ENCODE measurements at places on chromosomes 5 and 9.

GRCh38 chr5:179954434-179954833 is 46.7 kb upstream of the TBC1D9B start:
- DNase-seq, result no peak

- DNase-seq, result no peak
Observed at GRCh38 chr9:13266167-13266566, 13.3 kb downstream of the MPDZ start.

GRCh38 chr5:55518831-55519390 is 15.9 kb downstream of the PLPP1 start:
- DNase-seq, result no peak

- no peak for DNase-seq
Observed at GRCh38 chr9:83544002-83544698, 5.9 kb upstream of the FRMD3 start.

DNA sequence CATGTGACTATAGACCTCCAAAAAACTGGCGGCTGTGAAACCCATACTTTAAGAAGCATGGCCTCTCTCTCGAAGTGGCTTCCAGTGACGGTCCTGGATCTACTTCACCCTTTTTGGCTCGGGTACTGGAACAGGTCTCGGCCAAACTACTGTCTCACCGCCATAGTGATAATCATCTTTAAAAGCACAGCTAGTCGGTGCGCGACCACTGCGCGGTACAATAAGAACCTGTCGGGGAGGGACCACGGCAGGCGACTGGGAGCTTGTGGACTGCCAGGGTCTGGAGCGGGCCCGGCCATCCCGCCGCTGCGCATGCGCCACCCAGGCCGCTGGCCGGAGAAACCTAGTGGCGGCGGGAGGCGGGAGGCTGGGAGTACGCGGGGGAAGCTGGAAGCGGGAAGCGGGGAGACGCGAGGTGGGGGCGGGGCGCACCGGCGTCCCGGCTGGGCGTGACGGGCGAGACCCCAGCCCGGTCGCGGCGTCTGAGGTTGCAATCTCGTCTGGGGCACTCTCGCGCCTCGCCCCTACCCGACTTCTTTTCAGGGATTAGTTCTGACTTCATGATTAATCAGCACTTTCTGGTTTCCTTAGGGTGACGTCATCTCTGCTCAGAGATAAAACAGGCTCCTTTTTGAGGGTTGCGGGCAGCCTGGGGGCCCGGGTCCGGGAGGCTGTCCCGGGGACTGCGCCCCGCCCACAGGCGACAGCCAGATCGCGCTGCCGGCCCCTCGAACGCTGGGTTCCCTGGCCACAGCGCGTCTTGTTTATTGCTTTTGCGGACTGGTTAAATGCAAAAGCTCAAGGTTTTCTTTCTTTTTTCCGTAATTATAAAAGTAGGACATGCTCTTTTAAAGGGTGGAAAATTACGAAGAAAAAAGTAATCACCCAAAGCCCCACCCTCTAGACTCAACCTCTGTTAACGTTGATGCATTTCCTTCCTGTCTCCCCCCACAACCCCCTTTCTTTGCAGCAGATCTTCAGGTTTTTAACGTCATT is 266.8 kb downstream of the CWC27 start:
- peak; percentile 58 for DNase-seq

- DNase-seq, result peak; percentile 76
Observed at GRCh38 chr5:134100283-134101091, 14.0 kb upstream of the TCF7 start.

DNA sequence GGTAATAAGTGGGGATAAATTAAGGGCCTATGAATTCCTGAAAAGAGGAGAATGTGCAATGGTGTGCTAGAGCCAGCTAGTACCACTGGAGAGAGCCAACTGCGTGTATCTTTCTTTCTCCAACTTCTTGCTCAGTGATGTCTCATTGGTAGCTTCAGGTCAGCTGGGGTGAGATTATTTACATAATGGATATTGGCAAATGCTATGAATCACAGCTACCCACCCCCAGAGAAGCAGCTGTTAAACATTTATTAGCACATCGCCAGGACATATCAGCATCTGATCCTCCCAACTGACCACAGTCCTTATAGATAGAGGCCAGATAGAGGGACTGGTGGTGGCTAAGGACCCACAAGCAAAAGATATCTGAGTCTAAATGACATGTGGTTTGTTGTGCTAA is 421.3 kb downstream of the ACTL7B start:
- DNase-seq, result no peak

DNA sequence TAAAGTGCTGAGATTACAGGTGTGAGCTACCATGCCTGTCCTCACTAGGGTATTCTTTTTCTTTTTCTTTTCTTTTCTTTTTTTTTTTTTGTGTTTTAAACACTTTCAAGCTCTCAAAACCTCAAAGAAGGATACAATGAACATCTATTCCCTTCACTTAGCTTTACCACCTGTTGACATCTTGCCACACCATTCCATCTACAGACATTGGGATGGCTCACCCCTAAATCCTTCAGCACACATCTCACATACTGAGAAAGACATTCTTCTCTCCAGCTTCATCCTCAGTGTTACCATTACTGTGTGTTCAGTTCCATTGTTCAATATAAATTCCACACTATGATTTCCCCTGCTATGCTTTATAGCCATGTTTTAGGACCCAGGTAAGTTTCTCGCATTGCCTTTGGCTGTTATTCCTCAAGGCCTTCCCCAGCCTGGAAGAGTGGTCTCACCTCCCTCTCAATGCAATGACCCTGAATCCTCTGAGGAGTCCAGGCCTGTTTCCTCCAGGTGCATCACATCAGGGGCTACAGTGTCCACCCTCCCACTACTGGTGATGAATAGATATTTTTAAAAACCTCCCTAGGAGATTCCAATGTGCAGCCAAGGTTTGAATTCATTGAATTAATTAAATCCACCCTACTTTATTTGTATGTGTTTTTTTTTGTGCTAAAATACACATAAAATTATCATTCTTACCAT is 16.7 kb downstream of the IQGAP2 start:
- DNase-seq, result no peak

DNA sequence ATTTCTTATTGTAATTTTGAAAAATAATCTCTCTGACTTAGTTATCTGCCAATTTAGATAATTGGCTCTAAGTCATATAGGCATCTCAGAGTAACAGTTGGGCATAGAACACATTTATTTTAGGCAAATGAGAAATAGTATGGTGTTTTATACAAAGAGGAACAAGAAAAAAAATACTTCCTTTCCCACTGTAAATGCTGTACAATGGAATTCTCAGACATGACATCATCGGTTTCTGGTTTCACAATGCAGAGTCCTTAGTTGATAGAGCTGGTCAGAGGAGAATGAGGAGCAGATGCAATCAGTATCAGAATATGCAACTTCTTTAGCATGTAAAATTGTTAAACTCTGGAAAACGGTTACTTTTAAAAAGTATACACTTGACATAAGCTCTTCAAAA is 49.4 kb downstream of the PLK2 start:
- DNase-seq, result no peak

DNA sequence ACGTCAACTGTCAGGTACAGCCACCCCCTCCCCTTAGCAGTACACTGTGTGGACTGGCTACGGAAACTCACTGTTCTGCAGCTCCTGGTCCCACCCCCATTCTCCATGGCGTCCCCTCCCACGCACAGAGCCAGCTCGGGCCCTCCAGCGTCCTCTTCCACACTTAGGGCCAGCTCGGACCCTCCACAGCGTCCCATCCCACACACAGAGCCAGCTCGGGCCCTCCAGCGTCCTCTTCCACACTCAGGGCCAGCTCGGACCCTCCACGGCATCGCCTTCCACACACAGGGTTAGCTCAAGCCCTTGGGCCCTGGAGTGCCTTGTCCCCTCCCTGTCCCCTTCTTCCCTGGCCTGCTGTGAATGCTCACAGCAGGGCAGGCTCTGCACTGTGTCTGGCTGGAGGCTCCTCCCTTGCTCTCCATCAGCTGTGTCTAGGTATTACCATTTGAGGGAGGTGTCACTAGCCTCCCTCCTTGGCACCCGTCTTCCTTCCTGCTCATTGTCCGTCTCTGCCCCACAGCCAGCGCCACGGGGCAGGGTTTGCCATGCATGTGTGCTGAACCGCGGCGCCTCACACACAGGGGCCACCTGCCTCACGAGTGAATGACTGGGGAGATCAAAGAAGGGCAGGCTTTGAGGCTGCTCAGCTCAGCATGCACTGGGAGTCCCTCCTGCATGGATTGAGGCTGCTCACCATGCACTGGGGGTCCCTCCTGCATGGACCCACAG is 78.5 kb upstream of the CACNA1B start:
- DNase-seq, result no peak

DNA sequence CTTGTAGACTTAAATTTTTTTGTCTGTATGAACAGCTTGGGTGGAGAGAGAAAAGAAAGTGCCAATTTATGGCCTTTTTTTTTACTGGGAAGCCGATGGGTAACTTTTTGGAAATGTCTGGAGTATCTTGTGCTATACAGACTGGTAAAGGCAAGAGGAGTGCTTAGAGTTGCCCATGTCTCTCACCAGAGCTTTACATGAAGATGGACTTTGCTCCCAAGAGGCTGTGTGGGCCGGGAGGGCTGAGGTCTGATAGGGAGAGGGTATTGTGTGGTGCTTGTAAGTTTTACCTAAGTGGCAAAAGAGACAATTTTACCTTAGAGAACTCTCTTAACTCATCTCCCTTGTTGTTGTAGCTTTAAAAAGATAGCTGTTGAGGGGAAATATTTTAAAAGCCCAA is 203.2 kb downstream of the SEMA6A start:
- DNase-seq, result no peak

DNA sequence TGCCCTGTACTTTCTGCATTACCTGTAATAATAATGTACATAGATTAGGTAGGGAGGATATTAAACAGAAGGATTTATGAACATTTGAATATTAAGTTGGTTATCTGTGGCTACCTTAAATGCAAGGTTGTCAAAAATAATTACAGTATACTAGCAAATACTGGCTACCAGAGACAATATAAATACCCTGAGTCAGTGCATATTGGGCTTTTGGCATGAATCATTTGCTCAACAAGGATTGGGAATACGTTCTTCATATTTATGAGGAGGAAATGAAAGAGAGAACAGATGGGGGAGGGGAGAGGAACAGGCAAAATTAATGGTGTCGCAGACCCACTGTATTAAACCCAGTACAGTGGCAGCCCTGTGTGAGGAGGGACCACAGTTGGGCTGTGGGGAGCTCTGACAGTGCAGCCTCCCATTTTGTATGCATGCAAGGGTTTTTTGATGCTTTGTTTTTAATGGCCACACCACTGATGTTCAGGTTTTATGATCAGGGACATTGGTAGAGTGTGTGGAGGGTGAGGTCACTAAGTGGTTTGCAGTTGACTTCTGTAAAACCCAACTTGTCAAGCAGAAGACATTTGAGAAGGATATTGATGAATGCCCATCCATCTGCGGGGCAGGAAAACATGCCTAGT is 56.9 kb downstream of the MVB12B start:
- no peak for DNase-seq

GRCh38 chr5:175337680-175338079 is 106.3 kb downstream of the DRD1 start:
- DNase-seq, result no peak

DNA sequence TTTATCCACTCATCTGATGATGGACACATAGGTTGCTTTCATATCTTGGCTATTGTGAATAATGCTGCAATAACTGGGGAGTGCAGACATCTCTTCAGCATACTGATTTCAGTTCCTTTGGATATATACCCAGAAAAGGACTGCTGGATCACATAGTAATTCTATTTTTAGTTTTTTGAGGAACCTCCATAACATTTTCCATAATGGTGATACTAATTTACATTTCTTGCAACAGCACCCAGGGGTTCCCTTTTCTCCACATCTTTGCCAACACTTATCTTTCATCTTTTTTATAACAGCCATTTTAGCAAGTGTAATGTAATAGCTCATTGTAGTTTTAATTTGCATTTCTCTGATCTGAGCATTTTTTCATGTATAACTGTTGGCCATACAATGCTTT is 34.1 kb upstream of the NR4A3 start:
- no peak for DNase-seq

- DNase-seq, result peak; percentile 48
Observed at GRCh38 chr5:138449501-138450239, 10.8 kb downstream of the REEP2 start.

DNA sequence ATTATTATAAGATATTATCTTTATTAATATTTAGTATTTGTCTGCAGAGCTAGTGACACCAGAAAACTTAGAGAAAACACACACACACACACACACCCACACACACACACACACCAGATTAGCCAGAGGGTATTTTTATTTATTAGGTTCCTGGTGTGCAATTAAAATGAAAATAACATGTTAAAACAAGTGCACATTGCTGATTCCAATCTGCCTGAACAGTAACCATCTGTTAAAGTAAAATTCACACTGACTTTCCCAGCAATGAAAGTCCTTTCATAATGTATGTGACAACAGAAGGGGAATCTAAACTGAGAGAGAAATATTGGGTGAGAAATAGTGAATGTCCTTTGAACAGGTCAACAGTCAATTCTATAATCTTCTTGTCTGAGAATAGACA is 2323.5 kb upstream of the ACO1 start:
- DNase-seq, result no peak

DNA sequence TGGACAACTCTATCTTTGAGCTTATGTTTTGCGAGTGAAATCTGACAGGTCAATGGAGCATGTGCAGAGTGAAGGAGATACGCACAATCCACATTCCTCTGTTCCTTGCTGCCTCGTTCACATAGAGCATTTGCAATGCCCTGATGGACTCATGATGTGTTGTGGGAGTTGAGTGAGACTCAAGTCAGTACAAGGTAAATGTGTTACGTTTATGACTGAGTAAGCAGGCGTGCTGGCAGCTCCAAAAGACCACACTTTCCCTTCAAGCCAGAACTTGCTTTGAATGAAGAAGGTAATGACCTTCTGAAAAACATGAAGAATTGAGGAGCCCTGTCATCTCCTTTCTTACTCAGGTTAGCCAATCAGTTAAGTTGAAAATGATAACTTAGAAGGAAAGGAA is 477.8 kb downstream of the CTNND2 start:
- no peak for DNase-seq

GRCh38 chr5:54278979-54279717 is 31.2 kb downstream of the ARL15 start:
- DNase-seq, result no peak

DNA sequence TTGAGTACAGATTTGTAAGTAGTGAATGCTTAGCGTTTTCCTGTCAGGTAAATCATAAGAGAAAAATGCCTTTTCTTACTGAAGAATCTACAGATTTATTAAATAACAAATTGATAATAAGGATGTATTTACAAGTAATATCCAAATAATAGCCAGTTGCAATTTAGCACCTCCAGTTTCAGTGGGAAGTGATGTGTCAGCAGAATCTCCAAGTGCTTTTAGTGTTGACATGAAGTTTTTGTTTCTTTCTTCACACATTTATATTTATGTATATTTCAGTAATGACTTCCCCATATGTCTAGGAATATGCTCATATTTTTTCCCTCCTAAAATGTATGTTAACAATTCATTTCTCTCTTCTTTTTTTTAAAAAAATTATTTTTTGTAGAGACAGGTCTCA is 229.9 kb upstream of the GRIN3A start:
- no peak for DNase-seq

- DNase-seq, result peak; percentile 17
Observed at GRCh38 chr5:135466178-135467050, 14.3 kb upstream of the TIFAB start.

GRCh38 chr5:105397749-105398148 is 1835.2 kb upstream of the NUDT12 start:
- no peak for DNase-seq
